ENCODE measurements at places on chromosomes 16 and 17. TPM values are rescaled to one million over a fixed set of nuclear protein-coding genes. Genes with fewer than 3 reads are reported as not detected.

The NUBP1 gene
- 36.6 TPM for polyA plus RNA-seq

The ZNF764 gene
- polyA plus RNA-seq, result 3.5 TPM

The GAA gene
- polyA plus RNA-seq, result 35.7 TPM

The TMEM235 gene
- polyA plus RNA-seq, result not detected

The TBC1D24 gene
- polyA plus RNA-seq, result 6.5 TPM

The IRF8 gene
- polyA plus RNA-seq, result 19.2 TPM

The LRRC75A gene
- 37.2 TPM for polyA plus RNA-seq

DNA sequence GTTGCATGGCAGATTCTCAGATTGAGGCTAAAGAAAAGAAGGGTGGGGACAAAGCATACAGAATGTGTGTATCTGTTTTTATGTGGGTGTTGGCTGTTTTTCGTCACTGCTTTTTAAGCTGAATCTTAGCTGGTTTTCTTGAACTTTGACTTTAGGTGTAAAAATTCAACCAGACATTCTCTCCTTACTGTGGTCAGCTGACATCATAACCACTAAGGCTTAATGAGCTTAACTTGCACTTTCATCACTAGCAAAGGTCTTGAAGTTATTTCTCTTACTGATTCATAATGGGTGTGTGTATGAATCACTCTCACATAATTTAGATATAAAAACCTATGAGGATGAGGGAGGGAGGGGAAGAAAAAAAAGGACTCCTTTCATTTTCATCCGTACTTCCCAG is 4.0 kb upstream of the CDC6 start:
- peaks cover 23% of the 10 kb centered on the region for H3K4me1 ChIP-seq
- H3K4me3 ChIP-seq, result no peak overlapping the region
- peak overlapping the region; percentile 68 for H3K27ac ChIP-seq
- H3K27me3 ChIP-seq, result no peaks in the 10 kb centered on the region
- H3K36me3 ChIP-seq, result peaks cover 36% of the 10 kb centered on the region

DNA sequence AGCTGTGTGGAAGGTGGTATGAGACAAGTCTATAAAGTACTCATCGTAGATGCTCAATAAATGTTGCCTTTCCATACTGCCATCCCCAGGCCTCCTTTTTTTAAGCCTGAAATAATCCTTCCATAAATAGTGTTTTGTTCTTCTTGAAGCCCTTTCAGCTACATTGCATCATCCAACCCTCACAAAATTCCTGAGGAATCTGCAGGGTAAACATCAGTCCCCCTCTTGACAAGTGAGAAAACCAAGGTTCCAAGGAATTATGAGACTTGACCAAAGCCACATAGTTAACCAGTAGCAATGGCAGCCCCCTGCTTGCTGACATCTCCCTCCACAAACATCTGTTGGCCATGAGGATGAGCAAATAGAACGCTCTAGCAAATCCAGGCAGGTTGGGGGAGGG is 89.7 kb upstream of the CCL1 start:
- H3K27ac ChIP-seq, result no peak overlapping the region
- no peaks in the 10 kb centered on the region for H3K36me3 ChIP-seq
- no peaks in the 10 kb centered on the region for H3K4me1 ChIP-seq
- H3K4me3 ChIP-seq, result no peak overlapping the region
- no peaks in the 10 kb centered on the region for H3K27me3 ChIP-seq
- no peak for DNase-seq

DNA sequence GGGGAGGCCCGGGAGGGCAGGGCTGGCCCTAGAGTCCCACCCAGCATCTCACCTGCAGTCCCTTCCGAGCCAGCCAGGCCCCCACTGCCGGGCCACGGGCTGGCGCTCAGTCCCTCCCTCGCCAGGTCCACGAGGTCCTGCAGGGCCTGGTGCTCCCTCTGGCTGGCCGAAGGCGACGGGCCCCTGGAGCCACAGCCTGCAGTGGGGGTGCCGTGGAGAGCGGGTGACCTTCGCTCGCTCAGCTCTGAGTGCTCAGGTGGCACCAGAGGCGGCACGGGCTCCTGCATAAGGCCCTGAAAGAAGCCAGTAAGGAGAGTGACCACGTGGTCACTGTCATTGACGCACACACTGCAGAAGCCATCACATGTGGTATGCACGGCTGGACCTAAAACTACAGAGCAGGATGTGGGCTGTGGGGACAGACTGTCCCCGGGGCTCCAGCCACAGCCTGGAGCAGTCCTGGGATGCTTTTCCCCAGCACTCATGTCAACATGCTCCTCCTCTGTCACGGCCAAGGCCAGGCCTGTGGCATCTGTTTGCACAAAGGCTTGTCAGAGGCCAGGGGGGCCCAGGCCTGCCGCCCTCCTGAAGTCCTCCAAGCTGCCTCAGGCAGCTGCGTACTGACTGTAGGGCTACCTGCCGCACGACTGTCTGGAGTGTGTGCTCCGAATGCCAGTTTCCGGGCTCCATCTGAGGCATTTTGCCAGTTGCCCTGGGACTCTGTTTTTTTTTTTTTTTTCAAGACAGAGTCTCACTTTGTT is 15.1 kb downstream of the SLX4 start:
- H3K4me1 ChIP-seq, result peaks cover 3% of the 10 kb centered on the region
- DNase-seq, result no peak
- no peak overlapping the region for H3K4me3 ChIP-seq
- H3K27ac ChIP-seq, result no peak overlapping the region

DNA sequence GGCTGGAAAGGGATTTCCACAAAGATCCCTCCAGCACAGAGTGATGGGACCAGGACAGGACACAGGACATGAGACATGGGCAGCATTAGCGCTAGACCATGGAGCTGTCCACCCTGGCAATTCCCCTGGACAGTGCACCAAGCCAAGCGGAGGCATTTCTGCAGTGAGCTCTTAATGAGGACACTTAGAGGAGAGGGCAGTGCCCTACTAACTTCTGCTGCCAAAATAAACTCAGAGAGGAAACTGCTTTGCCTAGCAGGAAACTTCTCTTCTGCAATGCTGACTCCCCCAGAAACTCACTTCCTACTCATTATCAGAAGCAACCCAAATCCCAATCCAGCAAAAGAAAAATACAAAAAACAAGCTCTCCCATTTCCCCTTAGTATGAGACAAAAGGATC is 119.2 kb downstream of the HS3ST2 start:
- peaks cover 16% of the 10 kb centered on the region for H3K27me3 ChIP-seq
- DNase-seq, result no peak
- no peak overlapping the region for H3K27ac ChIP-seq
- H3K4me1 ChIP-seq, result no peaks in the 10 kb centered on the region
- no peaks in the 10 kb centered on the region for H3K36me3 ChIP-seq

DNA sequence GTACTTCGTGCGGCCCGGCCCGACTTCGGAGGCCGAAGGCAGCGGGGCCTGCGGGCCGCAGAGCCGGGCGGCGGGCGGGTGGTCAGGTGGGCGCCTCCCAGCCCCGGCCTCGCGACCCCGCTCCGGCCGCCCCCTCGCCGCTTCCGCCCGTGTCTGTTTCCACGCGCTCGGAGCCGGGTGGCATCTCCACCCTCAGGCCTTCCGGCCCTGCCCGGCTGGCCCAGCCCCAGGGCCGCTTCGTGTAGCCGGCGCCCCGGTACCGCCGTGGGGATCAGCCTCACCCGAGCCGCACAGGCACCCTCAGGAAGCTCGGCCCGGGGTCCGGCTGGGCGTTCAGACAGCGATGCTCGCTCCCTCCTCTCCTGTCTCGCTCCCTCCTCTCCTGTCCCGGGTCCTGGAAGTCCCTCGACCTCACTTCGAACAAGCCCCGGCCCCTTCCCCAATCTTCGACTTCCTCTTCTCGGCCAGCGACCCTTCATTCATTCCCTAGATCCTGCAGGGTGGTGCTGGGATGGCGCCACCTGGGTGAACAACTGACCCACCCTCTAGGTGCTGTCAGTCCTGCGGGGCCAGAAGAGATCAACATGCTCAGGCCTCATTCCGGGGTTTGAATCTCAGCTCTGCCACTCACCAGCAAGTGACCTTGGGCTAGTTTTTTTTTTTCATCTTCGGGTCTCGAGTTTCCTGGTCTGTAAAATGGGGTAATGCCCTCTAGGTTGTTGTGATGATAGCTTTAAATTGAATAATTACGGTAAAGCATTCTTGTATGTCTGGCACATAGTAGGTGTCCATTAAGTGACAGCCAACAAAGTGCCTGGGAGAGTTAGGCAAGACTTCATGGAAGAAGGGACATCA is 610 bp downstream of the VPS4A start:
- H3K4me1 ChIP-seq, result peaks cover 25% of the 10 kb centered on the region
- H3K27me3 ChIP-seq, result no peaks in the 10 kb centered on the region
- DNase-seq, result peak; percentile 72
- peaks cover 16% of the 10 kb centered on the region for H3K36me3 ChIP-seq
- peak overlapping the region; percentile 74 for H3K4me3 ChIP-seq

GRCh38 chr16:86977076-86977676 is 340.0 kb downstream of the C16orf95 start:
- H3K4me3 ChIP-seq, result no peak overlapping the region
- peak; percentile 55 for DNase-seq
- no peaks in the 10 kb centered on the region for H3K27me3 ChIP-seq
- H3K36me3 ChIP-seq, result no peaks in the 10 kb centered on the region
- H3K27ac ChIP-seq, result no peak overlapping the region
- no peaks in the 10 kb centered on the region for H3K4me1 ChIP-seq

DNA sequence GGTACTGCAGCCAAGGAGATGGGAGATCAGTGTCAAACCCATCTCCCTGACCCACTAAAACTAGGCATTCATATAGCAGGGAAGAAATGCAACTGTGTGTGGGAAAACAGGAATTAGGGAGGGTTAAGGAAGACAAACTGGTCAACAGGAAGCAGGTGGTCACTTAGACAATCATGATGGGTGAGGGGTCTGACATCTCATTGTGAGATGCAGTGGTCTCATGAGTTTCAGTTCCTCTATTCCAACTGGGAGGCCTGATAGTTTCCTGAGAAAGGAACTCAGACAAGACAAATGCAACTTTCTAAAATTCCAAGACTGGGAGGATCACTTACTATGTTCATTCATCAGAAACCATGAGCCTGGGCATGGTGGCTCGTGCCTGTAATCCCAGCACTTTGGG is 361.4 kb upstream of the C16orf82 start:
- no peaks in the 10 kb centered on the region for H3K27me3 ChIP-seq
- no peak overlapping the region for H3K4me3 ChIP-seq
- H3K27ac ChIP-seq, result no peak overlapping the region
- no peak for DNase-seq
- no peaks in the 10 kb centered on the region for H3K4me1 ChIP-seq

- no peak overlapping the region for H3K27ac ChIP-seq
- no peaks in the 10 kb centered on the region for H3K36me3 ChIP-seq
- no peak overlapping the region for H3K4me3 ChIP-seq
- H3K4me1 ChIP-seq, result no peaks in the 10 kb centered on the region
- H3K27me3 ChIP-seq, result no peaks in the 10 kb centered on the region
These were observed 151.0 kb downstream of the SHISA9 start for GRCh38 chr16:13052431-13052830.

GRCh38 chr17:50062293-50063243 is 6.7 kb downstream of the ITGA3 start:
- no peaks in the 10 kb centered on the region for H3K27me3 ChIP-seq
- H3K36me3 ChIP-seq, result no peaks in the 10 kb centered on the region
- H3K4me1 ChIP-seq, result peaks cover 82% of the 10 kb centered on the region
- H3K4me3 ChIP-seq, result no peak overlapping the region
- DNase-seq, result peak; percentile 93

DNA sequence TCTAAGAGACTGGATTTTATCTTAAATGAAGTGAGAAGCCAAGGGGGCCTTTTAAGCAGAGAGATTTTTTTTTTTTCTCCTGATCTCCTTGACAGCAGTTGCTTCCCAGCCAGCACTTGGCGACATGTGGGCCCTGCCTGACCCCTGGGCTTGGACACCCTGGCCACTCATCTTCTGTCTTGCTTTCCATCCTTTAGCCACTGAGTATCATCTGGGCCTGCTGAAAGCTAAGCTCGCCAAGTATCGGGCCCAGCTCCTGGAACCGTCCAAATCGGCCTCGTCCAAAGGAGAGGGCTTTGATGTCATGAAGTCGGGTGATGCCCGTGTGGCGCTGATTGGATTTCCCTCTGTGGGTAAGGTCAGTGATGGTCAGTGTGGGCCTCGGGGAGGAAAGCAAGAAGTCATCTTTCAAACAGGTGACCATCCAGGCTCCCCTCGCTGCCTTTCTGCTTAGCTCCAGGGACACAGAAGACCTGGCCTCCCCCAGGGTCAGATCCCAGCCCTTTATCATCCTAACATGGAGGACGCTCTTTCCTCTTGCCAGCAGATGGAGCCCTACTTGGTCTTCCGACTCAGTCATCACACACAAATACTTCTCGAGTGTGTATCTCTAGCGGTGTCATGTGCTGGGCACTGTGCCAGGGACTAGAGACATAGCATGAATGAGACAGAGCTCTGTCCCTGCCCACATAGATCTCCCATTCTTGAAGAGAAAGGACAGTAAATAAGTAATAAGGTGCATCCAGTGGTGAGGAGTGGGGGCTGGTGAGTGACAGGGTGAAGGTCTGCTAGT is 6.1 kb downstream of the DRG2 start:
- peaks cover 63% of the 10 kb centered on the region for H3K36me3 ChIP-seq
- peaks cover 7% of the 10 kb centered on the region for H3K4me1 ChIP-seq
- no peak overlapping the region for H3K27ac ChIP-seq
- H3K4me3 ChIP-seq, result no peak overlapping the region
- no peak for DNase-seq
- no peaks in the 10 kb centered on the region for H3K27me3 ChIP-seq

DNA sequence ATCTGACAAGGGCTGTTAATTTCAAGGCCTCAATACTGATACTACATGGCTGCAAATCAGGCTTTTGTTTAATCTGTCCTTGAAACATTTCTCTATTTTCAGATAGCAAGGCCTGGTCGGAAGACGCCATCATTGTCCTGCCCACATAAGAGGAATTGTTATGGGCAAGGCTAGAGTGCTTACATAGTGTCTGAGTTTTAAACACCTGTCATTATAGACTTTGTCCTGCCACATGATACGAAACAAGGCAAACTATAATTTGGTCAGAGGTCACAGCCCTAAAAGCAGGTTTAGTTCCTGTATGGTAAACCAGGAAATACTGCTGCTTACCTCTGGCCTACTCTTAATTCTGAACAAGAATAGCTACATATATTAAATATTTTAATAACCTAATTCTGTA is 104.4 kb downstream of the SSH2 start:
- H3K4me1 ChIP-seq, result no peaks in the 10 kb centered on the region
- no peak overlapping the region for H3K27ac ChIP-seq
- no peaks in the 10 kb centered on the region for H3K36me3 ChIP-seq
- no peaks in the 10 kb centered on the region for H3K27me3 ChIP-seq
- no peak overlapping the region for H3K4me3 ChIP-seq
- no peak for DNase-seq

GRCh38 chr17:47275245-47275984 is 21.8 kb downstream of the ITGB3 start:
- H3K4me3 ChIP-seq, result no peak overlapping the region
- H3K36me3 ChIP-seq, result no peaks in the 10 kb centered on the region
- peaks cover 66% of the 10 kb centered on the region for H3K4me1 ChIP-seq
- H3K27ac ChIP-seq, result peak overlapping the region; percentile 89

Data from sigmoid colon (tissue), 7 donors.